ENCODE measurements at places on chromosomes 7 and 10.
A peak's percentile ranks its signal among the peaks of the same experiment; 100 is the strongest.

DNA sequence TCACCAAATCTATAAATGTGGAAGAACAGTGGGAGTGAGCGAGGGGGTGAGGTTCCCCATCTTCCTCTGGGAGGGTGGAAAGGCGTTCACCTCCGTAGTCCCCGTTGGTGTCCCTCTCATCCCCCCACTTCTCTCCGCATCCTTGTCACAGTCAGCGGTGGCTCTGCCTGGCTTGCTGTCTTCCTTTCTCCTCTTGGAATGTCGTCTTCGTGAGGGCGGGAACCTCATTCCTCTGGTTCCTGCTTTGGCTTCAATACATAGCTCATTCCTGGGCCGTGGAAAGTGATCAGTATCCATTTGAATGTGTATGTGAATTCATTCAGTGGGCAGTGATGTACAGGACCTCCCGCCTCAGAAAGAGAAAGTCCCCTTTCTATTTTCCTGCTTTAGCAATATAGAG, 289.4 kb downstream of the CAMK1D start:
- no peak for DNase-seq

GRCh38 chr10:99396471-99396870, 34.0 kb downstream of the GOT1 start:
- DNase-seq: no peak

DNA sequence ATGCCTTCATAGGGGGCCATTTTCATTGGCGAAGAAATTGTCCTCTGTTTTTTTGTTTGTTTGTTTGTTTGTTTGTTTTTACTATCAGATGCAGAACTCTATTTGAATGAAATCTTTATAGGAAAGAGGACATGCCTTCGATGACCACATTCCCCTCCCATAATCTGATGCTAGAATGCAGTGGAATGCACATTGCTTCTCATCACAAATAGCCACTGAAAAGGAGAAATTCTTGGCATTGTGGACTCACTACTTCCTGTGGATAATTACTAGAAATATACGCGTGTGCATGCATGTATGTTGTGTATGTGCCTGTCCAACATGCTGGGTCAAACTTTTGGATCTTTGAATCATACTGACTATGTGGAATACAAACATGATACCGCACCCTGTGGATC, 70.5 kb upstream of the SFMBT2 start:
- no peak for DNase-seq

GRCh38 chr10:33459602-33460001, 125.1 kb upstream of the NRP1 start:
- DNase-seq: no peak

GRCh38 chr7:13990319-13990983, 985 bp upstream of the ETV1 start:
- peak; percentile 27 for DNase-seq

All from epithelial cell of esophagus (primary cell).